ENCODE measurements at places on chromosomes 2 and 18. TPM values are rescaled to one million over a fixed set of nuclear protein-coding genes. Genes with fewer than 3 reads are reported as not detected.

GRCh38 chr18:59631583-59632181, 65.5 kb downstream of the CCBE1 start:
- H3K4me1 ChIP-seq: no peaks in the 10 kb centered on the region
- H3K4me3 ChIP-seq: no peak overlapping the region
- no peak overlapping the region for H3K27ac ChIP-seq
- no peaks in the 10 kb centered on the region for H3K36me3 ChIP-seq
- no peaks in the 10 kb centered on the region for H3K27me3 ChIP-seq
- no peak for DNase-seq

GRCh38 chr2:183037553-183038340, 510 bp downstream of the NCKAP1 start:
- H3K27ac ChIP-seq: peak overlapping the region; percentile 99
- peaks cover 40% of the 10 kb centered on the region for H3K4me1 ChIP-seq
- no peaks in the 10 kb centered on the region for H3K27me3 ChIP-seq
- H3K36me3 ChIP-seq: no peaks in the 10 kb centered on the region

DNA sequence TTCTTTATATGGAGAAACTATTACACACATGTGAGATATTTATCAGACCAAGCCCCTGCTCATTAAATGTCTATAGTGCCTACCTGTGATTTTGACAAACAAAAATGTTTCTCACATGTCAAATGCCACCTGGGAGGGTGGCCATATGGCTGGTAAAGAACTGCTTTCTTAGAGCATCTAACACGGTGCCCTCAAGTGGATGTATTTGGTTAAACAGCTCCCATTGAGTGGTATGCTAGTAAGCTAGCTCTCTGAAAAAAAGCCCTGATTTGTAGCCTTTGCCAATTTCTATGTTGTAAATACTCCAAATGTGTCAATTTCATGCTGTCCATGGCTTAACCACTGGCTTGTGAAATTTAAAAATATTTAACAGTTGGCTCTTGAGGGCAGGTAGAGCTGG, 94.6 kb downstream of the PMAIP1 start:
- DNase-seq: no peak
- H3K4me3 ChIP-seq: no peak overlapping the region
- H3K27ac ChIP-seq: no peak overlapping the region
- no peaks in the 10 kb centered on the region for H3K36me3 ChIP-seq

- H3K36me3 ChIP-seq: no peaks in the 10 kb centered on the region
- peaks cover 4% of the 10 kb centered on the region for H3K4me1 ChIP-seq
- no peak for DNase-seq
These were observed 60.1 kb downstream of the CWC22 start for GRCh38 chr2:179946810-179947615.

DNA sequence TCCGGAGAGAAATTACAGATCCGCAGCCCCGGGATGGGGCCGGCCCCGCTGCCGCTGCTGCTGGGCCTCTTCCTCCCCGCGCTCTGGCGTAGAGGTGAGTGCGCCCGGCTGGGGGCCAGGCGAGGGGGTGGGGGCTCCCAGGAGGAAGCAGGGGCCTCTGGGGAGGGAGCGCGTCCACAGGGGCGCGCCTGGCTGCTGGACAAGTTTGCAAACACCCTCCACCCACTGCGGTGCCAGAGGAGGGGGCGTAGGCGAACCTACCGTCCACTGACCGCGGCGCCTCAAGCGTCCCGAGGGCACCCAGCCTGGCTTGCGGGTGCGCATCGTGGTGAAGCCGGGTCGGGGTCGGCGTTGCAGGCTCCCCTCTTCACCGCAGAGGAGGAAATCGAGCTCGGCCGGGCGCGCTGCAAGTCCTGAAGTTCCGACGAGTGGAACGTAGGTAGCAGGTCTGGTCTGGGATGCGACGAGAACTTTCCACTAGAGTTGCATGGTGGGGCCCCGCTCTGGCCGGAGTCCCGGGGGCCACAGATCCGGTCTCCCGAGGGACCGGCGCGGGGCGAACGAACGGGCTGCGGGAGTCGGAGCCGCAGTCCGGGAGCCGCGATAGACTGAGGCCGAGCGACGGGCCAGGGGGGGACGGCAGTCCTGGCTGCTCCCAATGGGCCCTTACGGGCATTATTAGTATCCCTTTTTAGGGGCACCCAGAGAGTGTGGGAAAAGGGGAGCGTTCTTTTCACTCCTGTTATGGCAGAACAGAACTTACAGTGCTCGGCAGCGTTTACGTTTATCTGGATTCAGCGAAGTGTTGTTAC, 502 bp downstream of the MERTK start:
- H3K36me3 ChIP-seq: no peaks in the 10 kb centered on the region
- no peaks in the 10 kb centered on the region for H3K27me3 ChIP-seq
- peaks cover 4% of the 10 kb centered on the region for H3K4me1 ChIP-seq
- H3K4me3 ChIP-seq: peak overlapping the region; percentile 97

DNA sequence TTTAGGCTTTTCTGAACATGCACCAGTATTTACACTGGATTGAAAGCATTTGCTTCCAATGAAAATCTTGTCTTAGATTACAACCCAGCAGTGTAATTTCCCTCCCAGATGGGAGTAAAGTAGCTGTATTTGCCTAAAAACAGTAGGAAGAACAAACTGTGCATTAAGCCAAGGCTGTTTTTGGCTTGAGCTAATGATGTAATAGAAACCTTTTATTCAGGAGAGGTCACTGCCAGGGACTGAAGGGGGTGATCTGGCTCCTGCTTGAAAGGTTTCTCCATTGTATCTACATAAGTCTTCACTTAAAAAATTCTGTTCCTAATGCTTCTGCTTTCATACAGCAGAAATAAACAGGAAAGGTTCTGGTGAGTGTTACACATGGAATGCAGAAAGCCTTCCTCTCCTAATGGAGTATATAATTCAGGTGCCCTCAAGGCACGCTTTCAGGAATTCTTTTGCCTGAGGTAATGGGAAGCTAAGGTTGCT, 74.4 kb downstream of the MEIS1 start:
- no peaks in the 10 kb centered on the region for H3K27me3 ChIP-seq
- no peak for DNase-seq
- peaks cover 15% of the 10 kb centered on the region for H3K36me3 ChIP-seq

GRCh38 chr2:161825429-161825828, 201.2 kb downstream of the SLC4A10 start:
- no peak for DNase-seq
- H3K36me3 ChIP-seq: no peaks in the 10 kb centered on the region
- H3K27me3 ChIP-seq: no peaks in the 10 kb centered on the region
- H3K4me3 ChIP-seq: no peak overlapping the region

Gene SERPINB12
- not detected for total RNA-seq

Gene TMEM37
- total RNA-seq: 10.2 TPM

Gene CHRND
- total RNA-seq: not detected
